ENCODE measurements at places on chromosomes 1 and 21.
A peak's percentile ranks its signal among the peaks of the same experiment; 100 is the strongest.

- DNase-seq: no peak
Observed at GRCh38 chr1:245678860-245679411, 524.2 kb downstream of the KIF26B start.

- DNase-seq: no peak
Observed at GRCh38 chr1:209391792-209392191, 191.7 kb upstream of the CAMK1G start.

DNA sequence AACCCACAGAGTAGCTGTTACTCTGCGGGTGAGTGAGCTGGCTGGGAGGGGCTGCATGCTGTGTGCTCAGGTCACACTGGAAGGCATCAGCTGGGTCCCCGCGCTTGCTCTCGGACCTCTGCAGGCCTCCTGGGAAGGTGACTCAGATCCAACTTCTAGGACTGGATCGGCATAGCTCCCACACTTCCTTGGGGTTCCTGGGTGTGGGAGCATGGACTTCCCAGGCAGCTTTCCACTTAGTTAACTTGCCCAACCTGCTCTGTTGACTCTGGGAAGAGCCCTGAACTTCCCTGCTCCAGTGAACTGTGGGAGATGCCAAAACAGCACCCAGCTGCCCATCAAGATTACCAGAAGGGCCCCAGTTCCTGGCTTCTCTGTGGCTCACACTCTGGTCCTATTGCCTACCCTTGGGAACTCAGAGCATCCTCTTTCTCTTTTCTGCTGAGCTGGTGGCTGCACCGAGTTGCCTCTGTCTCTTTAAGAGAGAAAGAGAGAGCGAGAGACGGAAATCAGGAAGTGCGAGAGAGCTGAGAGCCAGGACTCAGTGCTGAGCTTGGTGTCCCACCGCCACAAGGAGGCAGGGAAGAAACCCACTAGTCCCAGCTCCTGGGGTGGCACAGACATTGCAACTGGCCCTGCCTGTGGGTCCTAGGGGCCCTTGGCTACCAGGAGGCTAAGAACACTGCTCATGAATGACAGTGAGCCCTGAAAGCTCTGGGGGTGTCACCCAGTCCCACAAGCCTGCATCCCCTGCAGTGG lies at the start of gene IKBKE:
Gene IKBKE (plus strand): TSS at position 544 of the 759 bp plus-strand sequence. CDS start 2,752 bp downstream, outside the sequence.
- DNase-seq: no peak

GRCh38 chr1:69739251-69739605 lies 171.5 kb downstream of the LRRC7 start:
- DNase-seq: no peak

DNA sequence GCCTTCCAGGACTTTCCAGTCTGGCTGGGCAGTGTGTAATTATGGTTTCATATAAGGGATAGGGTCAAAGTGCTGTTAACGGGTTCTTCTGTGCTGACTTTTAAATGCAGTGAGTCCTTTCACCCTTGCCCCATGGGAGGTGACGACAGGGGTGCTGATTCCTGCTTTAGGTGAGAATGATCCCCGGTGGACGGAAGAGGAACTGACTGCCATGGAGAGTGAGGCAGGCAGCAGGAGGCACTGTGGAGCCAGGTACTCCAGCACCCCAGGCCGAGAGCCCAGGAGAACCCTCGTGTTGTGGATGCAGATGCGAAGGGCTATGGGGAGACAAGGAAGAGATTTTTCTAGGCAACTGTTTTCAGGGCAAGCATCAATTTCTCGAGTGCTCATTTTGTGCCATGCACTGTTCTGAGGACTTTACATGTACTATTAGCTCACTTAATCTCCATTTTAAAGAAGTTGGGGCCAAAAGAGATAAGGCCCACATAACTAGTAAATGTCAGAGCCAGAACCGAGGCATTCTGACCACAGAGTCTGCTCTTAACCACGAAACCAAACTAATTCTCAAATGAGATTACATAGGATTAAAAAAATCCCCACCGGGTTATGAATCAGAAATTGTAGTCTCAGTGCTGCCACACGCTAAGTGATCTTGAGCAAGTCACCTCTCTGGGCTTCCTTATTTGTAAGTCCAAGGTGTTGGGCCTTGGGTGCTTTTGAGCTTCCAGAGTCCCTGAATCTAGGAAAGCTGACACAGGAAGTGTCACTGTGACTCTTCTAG lies 28.2 kb downstream of the STPG1 start:
- DNase-seq: no peak

DNA sequence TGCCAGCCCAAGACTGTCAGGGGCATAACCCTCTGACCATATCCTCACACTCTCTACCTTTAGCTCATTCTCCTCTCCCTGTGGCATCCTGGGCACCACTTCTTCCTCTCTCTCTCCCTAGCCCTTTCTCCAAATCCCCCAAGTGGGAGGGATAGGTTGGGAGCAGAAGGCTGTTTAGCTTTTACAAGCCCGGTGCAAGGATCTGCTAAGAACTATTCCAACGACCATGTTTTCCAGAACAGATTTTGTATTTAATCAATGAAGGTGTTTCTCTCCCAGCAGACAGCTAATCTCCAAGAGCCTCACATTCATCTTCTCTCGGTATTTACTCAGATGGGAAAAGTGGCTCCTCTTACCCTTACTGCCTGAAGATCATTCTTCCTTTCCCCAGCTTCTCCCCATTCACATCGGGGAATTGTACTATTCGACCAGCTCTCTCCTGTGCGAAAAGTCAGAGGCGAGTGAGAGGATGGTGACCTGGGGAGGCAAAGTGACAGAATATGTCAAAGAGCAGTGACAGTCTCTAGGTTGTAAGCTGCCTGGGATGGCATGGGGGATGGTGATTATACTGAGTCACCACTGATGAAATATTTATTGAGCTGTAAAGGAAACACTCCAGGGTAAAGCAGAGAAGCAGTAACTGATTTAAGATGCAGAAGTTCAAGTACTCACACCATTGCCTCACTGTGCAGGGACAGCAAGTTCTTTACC lies 47.0 kb upstream of the RBM15 start:
- DNase-seq: no peak

DNA sequence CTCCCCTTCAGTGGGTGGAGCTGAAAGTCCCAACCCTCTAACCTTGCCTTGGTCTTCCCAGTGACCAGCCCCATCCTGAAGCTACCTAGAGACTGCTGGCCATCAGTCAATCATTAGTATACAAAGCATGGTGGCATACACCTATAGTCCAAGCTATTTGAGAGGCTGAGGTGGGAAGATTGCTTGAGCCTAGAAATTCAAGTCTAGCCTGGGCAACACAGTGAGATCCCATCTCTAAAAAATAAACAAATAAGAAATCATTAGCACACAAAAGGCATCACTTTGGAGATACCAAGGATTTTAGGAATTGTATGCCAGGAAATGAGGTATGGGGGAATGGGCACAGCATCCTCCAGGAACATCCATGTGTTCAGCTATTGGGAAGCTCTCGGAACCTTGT lies 4.4 kb upstream of the IFI6 start:
- DNase-seq: no peak

- DNase-seq: no peak
Observed at GRCh38 chr21:17467392-17467791, 45.5 kb upstream of the CXADR start.

DNA sequence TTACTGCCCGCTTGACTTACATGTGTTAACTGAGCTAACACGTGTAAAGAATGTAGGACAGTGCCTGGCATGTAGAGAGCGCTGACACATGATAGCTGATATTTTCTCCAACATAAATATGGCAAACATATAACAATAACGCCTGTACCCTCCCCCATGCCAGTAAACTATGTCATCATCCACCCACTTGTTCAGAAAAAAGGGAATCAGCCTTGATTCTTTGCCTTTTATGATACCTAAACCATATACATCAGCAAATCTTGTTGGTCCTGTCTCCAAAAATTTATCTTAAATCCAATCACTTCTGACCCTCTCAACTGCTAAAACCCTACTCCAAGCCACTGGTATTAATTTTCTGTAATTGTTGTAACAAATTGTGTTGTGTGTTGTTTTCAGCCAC lies 1.1 kb upstream of the ZNF692 start:
- DNase-seq: no peak

DNA sequence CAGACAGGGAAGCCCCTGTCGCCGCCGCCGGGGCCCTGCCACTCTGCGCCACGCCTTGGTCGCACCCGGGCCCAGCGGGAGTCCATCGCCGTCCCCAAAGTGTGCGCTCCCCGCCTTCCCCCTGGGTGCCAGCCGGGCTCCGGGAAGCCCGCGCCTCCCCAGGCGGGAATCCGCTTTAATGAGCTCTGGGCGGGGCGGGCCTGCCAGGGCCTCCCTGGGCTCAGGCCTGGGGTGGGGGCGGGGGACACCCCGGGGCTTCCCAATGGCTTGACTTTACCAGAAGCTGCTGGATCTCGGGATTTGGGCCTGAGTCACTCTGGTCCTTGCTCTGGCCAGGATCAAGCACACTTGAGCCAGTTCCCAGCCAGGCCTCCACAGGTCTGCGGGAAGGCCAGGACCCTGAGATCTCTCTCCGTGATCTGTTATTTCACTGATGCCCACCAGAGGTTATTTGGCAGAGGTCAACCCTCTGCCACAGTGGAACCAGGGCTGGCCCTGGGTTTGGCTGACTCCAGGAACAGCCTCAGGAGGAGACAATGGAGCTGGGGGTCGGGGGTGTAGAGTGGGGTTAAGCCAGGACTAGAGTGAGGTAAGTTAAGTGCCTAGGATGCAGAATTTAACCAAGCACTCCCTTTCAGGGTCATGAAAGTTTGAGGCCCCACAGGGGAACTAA lies 178.4 kb upstream of the EDN2 start:
- peak; percentile 41 for DNase-seq

DNA sequence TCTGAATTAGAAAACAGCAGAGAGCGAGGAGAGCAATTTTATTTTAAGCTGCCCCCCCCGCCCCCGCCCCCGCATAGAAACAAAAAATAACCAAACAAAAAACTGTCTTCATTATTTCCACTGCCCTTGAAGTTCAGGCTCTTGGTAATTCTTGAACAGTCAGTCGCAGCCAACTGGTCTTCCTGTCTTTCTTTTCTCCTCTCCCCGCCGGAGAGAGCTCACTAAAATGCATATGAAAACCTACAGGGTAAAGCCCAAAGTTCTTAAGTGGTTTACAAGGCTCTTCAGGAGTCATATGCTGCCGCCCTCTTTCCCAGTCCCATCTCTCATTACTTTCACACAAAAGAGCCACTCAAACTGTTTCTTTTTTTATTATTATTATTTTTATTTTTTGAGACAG lies 1.1 kb upstream of the ANKRD35 start:
- DNase-seq: no peak

DNA sequence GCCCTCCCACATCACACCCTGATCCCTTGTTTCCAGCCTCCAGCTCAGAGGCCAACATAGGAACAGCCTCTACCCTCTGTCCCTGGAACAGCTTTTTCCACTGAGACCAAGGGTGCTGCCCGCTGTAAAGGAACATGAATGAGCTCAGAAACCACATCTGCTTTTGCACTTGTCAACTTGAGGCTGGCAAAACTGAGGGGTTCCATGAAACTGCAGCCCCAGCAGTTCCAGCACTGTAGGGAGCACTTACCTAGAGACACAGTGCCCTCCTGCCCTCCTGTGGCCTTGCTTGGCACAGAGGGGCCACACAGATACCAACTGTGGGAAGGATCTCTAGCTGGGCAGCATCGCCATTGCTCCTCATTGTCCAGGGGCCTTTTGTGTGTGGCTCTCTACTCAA lies 51.7 kb downstream of the ITPKB start:
- no peak for DNase-seq

DNA sequence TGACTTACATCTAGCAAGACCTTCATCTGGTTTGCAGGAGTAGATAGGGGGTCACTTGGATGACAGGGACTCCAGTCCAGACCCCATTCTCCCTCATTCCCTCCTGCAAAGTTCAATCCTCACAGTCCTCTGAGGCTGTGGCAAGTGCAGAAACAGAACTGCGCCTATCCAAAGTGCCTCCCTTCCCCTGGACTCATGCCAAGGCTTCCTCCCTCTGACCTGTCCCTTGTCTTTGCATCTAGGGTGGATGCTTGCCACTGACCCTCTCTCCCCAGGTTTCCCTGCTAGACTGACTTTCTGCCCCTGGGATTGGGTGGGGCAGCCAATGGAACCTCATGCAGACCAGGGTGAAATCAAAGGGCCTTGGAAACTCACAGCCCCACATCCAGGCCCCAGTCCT lies 18.7 kb downstream of the PRAMEF1 start:
- DNase-seq: no peak

DNA sequence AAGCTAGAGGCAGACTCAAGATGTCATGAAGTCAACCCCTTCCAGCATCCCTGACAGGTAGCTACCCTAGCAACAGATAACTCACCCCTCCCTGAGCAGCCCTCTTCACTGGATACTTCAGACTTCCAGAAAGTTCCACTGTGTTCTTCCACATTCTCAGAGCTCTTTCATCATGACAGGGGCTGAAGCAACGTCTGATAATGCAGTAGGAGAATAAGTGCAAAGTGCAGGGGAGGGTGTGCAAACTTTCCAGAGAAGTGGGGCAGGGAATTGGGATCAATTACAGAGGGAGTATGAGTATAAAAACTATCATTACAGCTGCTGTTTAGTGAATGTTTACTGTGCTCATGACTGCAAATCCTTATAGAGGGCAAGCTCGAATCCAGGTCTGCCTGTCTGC lies 26.4 kb upstream of the FOXE3 start:
- DNase-seq: no peak

DNA sequence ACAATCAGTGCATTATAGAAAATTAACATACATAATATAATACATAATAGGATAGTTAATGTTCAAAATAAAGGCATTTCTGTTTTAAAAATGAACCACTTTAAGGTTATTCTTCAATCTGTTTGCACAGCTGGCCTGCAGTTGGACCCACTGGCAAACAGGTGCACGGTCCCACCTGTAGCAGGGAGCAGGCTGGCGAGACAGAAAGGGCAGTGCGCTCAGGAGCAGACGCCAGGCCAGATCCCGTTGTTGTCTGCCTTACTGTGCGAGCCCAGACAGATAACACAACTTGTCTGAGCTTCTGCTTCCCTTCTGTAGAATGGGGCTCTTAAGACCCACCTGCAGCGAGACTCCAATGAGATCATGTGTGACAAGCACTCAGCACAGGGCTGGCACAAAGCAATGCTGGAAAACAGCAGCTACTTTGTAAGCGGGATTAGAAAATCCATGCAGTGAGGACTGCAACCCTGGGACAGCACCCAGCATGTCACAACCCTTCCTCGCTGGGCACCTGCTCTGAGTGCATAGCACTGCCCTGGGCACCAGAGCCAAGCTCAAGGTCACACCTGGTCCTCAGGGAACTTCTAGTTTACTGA lies 33.5 kb downstream of the VPS26C start:
- DNase-seq: no peak

GRCh38 chr21:44664691-44665090 lies 2.0 kb downstream of the KRTAP12-2 start:
- DNase-seq: no peak

DNA sequence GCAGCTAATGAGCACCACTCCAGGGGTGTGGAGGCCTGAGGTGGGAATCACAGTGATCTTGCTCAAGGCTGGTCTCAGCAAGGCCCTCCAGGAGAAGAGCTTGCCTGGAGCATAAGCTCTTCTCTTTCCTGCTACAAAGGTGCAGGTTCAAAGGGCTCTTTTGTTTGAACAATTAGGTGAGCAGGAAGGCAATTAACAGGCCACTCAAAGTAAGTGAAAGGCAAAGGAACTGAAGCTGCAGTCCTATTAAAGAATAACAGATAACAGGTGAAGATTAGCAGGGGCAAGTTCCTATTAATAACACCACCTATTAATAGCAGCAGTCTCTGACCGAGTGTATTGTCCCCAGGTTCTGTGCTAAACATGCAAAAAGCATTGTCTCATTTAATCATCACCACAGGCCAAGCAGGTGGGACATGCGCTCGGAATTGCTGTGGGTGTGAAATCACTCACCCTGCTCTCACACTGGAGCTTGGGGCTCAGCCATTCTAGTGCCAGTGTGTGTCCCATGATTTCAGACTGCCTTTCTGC lies 113.8 kb downstream of the RHOU start:
- DNase-seq: no peak

- DNase-seq: peak; percentile 71
Observed at GRCh38 chr1:1040004-1040991, 20.4 kb downstream of the AGRN start.
